ENCODE measurements at places on chromosomes 7 and 10.

- no peak for DNase-seq
These were observed 209.3 kb upstream of the IMMP2L start for GRCh38 chr7:111771638-111772037.

DNA sequence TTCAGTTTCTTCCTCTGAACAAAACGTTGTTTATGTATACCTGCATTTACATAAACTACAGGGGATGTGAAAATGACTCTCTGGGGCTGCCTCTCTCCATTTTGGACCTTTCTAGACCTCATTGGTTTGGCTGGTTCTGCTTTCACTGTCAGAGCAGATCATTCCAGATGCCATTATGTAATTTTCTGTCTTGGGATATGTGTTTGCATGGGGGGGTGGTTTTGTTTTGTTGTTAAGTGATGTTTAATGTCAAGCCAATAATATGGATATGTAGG is 172.4 kb downstream of the LRRC4 start:
- DNase-seq = no peak

DNA sequence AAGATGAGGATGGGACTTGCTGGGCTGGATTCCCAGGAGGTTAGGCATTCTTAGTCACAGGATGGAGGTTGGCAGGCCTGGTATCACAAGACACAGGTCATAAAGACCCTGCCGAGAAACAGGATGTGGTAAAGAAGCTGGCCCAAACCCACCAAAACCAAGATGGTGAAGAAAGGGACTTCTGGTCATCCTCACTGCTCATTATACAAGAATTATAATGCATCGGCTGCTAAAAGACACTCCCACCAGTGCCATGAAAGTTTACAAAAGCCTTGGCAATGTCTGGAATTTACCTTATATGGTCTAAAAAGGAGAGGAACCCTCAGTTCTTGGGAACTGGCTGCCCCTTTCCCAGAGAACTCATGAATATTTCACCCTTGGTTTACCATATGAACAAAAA is 345.5 kb upstream of the POM121L12 start:
- no peak for DNase-seq

DNA sequence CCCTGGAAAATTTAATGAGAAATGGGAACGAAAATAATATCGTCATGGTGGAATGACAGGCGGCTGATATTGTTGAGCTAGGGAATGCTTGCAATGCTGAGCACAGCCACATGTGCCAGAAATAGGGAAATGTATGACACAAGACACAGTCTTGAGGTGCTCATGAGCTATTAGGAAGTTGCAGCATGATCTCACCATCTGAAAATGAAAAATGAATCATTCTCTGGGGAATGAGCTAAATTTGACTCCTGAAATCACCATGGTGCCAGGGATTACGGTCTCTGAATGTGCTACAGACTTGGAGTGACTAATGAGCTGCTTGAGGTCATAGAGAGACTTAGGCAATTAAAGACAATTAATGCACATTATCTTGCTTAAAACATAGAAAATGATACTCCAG is 845.0 kb downstream of the CNTNAP2 start:
- DNase-seq = no peak

DNA sequence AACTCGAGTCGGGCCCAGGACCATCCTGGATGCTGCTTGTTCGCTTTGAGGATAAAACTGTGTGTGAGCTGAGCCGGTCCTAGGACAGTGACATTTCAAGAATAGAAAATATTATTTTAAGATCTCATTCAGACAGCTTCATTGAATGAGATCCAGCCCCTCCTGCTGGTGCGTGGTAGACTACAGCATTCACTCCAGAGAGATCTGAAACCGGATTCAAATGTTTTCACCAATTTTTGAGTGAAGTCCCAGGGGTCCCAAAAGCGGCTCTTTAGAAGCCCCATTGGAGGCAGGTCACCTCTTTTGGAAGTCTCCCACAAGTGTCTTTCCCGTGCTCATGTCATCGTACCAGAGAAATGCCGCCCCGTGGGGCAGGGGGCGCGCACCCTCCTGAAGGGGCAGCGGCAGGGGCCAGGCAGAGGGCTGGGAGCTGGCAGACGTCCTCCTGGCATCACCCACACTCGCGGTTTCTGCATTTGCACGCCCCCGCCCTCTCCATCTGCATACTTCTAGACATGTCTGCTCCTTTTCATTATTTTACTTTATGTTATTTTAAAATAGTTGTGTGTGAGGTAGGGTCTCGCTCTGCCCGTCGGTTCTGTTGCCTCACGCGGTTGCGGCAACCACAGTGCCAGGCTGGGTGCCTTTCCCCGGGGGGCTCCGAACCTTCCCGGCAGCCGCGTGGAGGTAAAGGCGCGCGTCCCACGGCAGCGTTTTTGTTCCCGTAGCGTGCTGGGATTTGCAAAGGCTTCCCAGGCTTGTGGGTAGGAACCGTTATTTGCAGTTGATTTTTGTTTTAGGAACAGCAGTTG is 52.3 kb upstream of the DPYSL4 start:
- DNase-seq = no peak

DNA sequence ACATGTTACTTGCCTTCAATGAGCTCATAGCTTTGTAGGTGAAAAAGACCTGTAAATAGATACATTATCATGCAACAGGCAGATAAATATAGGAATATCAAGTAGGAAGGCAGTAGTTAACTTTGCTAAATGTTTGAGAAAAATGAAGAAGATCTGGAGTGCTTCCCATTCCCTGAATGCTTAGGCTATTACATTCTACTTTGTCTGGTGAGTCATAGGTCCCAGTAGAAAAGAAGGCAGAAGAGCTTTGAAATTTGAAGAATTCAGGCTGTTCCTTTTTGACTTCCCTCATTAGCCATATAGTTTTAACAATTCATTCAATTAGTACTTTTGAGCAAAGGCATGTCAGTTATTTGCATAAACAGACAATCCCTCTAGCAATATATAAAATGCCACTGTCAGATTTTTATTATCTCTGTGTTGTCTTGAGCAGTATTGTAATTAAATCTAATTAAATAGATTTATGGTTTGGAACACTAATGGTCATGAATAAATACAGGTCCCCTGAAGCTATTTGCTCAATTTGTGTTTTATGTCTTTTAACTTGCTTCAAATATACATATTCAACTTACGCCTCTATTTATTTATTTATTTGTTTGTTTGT is 875.0 kb downstream of the REEP3 start:
- DNase-seq = no peak

GRCh38 chr7:13821152-13821787 is 168.2 kb downstream of the ETV1 start:
- no peak for DNase-seq

DNA sequence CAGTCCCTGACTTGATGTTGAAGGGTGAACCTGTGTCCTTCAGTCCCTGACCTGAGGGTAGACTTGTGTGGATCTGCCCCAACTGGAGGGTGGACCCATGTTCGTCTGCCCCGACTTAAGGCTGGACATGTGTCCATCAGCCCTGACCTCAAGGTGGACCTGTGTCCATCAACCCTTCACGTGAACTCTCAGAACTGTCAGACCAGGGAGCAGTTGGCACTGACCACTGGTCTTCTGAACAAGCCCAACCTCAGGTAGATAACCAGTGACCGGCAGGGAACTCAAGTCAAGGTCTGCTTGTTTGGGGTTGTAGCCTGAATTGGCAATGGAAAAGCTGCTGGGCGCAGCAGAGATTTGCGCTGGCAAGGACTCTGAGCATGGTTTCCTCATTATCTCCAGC is 96.5 kb downstream of the ADCY1 start:
- no peak for DNase-seq
